HepG2 (cell line): ENCODE measurements at places on chromosomes 6 and 20.

GRCh38 chr6:54094293-54094692 is 16.9 kb upstream of the MLIP start:
- no peak for DNase-seq

- DNase-seq: no peak
Observed at GRCh38 chr6:85006362-85006761, 242.0 kb upstream of the TBX18 start.

DNA sequence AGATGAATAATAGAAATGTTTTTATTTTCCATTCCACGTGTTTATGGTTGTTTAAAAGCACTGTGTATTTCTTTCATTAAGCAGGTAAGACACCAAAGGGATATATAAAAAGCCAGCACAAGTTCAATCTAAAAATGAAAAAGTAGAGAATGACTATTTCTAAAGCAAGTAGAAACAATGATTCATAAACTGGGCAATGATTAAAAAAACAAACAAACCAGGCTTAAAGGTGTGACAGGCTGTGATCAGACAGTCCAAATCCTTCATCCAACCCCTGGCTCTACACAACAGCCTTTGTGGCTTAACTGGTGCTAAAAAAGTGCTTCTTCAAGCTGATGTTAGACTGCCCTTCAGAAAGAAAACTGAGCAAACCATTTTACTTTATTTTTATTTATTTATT is 45.7 kb upstream of the TSHZ2 start:
- no peak for DNase-seq

GRCh38 chr6:136676075-136676474 is 116.2 kb downstream of the MAP3K5 start:
- DNase-seq: no peak

DNA sequence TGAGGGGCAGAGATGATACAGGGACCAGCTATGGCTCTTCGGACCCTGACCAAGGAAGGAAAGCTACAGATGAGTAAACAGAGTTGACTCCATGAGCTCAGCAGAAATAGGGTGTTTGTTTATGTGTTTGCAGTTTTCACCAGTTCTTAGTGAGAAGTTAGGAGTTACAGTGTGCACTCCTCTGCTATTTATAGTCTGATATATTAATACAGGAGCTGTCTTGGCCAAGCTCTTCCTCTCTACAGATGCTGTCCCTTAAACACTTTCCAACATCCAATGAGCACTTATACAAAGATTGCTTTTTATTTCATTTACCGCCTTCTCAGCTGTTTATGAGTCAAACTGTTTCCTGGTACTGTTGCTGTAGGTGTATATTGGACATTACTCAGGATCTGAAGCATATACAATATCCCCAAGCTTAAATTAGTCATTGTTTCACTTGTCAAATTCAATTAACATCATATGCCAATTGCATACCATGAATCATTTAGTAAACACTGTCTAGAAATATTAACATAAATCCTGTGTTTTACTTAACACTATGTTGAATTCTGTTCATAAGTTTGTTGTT is 618.0 kb downstream of the PRKN start:
- DNase-seq: no peak

GRCh38 chr20:54335299-54335698 is 127.4 kb downstream of the PFDN4 start:
- DNase-seq: no peak

- no peak for DNase-seq
Observed at GRCh38 chr6:31161216-31162126, 3.1 kb downstream of the TCF19 start.

- DNase-seq: no peak
Observed at GRCh38 chr6:99402448-99402847, 8.5 kb upstream of the COQ3 start.

DNA sequence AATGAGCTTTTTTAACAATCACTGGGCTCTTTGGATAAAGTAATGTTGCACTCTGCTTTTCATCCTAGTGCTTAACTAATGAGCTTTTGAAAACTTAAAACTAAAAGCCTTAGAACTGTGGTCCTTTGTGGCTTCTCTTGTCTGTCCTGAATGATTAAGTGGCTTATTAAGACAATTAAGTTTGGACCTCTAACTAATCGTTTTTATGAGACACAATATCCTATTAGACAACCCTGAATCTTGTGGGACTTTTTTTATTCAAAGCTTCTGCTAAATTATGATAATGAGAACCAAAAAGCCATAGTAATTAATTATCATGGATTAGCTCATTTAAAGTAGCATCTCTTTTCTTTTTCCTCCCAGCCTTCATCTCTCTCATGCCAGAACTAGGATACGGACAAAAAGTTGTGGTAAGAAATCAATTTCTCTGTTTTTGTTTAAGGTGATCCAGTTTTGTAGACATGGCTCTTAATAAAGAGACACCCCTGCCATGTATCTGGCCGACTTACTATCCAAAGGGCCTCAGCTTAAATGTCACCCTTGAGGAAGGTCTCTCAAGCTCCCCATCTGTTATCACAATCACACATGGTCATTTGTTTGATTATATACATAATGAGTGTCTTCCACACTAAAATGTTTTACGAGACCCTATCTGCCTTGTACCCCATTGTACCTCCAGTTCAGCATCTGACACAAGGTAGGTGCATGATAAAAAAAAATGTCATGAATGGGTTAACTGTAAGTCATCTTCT is 384.4 kb upstream of the IRAK1BP1 start:
- no peak for DNase-seq

DNA sequence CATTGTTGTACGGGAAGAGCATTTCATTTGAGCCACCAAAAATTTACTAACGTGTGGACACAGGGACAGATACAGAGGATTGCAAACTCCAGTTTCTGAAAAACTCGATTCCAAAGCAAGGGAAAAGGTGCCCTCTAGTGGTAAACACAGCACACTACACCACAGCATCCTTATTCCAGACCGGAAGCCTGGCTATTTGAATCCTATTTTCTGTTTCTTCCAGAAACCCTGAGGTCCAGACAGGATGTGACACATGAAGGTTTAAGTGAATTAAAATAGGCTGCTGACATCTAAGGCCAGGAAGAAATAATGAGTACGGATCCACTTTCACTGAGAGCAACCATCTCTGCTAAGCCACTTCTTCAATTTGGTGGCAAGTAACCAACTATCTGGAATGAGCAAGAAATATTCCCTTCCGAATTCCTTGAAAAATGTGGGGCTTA is 31.8 kb upstream of the GMPR start:
- DNase-seq: peak; percentile 50

DNA sequence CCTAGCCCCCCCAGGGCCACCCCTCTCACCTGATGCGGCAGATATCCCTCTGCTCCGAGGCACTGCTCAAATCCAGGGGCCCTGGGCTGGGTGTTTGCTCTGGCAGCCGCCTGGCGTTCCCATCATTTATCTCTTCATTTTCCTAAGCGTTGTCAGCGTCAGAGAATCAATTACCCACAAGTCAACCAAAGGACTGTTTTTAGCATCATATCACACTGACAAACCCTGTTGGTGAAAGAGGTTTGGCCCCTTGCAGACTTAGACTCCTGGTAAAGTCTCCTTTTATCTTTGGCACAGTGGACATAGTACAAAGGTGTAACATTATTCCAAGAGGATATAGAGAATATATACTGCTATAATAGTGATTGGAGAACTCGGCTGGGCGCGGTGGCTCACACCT is at the start of gene GHRH:
Gene GHRH, minus strand, starts transcription at position 101 of the 400 bp plus-strand sequence. CDS start 4,925 bp downstream, outside the sequence.
- no peak for DNase-seq

GRCh38 chr20:57987659-57988058 is 240.8 kb downstream of the ANKRD60 start:
- no peak for DNase-seq

DNA sequence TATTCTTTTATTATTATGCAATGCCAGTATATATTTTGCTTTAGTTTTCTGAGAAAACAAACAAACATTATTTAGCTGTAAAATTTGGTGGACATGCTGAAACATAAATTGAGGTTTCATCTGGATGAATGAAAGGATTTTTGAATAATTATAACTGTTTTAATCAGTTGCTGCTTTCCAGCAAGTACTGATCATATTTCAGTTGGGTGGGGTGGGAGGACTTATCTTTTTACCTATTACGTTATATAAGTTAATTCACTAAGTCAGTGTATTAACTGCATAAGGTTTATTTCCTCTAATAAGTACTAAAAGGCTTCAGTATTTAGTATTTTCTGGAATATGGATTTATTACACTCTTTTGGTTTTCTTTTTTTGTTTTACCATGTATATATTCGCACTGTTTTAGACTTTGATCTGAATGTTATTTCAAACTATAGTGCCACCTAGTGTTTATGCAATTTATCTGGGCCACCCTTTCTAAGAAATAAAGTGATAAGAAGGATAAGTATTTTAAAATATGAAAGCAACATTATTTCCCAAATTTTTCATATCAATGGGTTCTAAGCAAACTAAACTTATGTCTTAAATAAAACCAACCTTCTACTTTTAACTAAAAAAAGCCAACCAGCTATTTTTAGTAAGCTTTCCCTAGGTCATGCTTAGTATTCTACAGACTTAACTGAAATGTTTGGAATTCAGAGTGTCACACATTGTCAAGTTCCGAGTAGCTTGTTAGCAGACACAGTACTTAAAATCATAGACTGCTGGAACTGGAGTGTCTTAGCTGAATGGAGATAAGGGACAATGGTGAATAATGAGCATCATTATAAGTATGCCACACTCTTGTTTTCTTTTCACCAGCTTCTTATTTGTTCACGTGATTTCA is 105.4 kb upstream of the MCHR2 start:
- peak; percentile 27 for DNase-seq

- no peak for DNase-seq
Observed at GRCh38 chr20:23835716-23836115, 9.2 kb upstream of the CST2 start.

GRCh38 chr6:169724494-169725124 is at the start of gene PHF10:
Gene PHF10, minus strand, starts transcription at chr6:169724500. Its CDS starts 569 bp downstream, at chr6:169723931.
- DNase-seq: peak; percentile 61

- DNase-seq: no peak
Observed at GRCh38 chr20:18747090-18747489, 66.5 kb upstream of the SCP2D1 start.
